CD4-positive, alpha-beta T cell treated with Interleukin-17A for 4 hours (primary cell): ENCODE measurements at places on chromosomes 7 and 10.

DNA sequence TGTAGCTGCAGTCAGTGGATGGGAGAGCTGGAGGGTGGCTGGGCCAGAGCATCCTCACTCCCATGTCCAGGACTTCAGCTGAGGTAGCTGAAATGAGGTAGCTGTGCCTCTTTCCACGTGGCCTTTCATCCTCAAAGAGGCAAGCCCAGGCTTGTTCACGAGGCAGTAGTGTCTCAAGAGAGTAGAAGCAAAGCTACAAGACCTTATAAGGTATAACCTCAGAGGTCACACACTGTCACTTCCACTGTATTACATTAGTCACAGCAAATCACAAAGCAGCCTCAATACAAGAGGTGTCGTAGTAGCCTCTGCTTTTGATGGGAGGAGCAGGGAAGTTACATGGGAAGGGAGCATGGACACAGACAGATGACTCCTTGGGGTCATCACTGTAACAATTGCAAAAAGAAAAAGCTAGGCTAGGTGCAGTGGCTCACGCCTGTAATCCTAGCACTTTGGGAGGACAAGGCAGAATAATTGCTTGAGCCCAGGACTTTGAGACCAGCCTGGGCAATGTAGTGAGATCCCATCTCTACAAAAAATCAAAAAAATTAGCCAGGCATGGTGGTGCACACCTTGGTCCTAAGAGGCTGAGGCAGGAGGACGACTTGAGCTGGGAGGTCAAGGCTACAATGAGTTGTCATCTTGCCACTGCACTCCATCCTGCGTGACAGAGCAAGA lies 97.5 kb downstream of the SKIDA1 start:
- no peak for DNase-seq

- DNase-seq, result no peak
Observed at GRCh38 chr7:22597844-22598243, 97.9 kb upstream of the STEAP1B start.

GRCh38 chr10:103626178-103626577 lies 132.7 kb downstream of the NEURL1 start:
- DNase-seq, result no peak

DNA sequence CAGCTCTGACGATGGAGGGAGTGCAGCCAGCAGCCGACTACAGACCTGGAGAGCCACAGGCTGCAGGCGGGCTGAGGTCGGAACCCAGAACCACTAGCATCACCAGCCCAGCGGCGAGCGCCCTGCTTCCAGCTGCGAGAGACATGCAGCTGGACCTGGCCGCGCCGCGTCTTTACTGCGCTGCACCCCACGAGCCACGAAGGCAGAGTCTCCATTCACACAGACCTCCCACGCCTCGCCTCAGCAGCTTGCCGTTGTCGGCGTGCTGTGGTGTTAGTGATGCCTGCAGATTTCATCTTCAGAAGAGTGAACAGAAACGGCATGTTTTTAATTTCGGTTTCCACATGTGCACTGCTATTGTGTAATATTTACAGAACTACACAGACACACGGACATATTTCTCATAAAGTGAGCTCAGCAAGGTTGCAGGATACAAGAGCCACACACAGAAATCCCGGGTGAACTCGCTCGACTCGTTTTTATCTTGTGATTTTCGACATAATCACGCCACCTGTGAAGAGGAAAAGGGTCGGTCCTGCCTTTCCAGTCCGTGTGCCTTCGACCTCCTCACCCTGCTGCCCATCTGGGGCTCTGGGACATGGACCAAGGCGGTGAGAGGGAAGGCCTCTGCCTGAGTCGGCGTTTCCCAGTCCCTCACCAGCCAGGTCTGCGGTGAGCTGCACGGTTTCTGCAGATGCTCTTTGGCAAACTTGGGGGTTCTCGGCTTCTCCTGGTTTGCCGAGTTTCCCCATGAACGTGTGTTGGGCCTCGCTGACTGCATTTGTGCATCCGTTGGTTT lies 252.2 kb downstream of the ELFN1 start:
- peak; percentile 53 for DNase-seq

GRCh38 chr10:80598951-80599350 lies 61.2 kb downstream of the SH2D4B start:
- DNase-seq, result no peak

DNA sequence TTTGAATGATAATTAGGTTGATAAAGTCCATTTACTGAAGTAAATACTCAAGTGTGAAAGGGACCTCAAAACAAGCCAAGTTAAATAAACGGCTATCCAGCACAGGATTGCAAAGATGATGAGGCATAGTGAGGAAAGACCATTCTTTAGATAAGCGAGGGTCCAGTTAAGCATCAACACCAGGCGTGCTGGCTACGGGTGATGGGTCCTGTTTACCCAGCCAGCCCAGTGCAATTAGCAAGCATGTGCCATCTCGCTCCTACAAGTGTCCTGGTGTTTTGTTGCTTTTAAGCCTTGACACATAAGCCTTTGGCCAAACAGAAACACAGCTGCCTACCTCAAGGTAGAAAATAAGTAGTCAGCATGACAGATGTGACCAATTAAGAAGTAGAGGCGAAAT lies 7.1 kb downstream of the NEBL start:
- DNase-seq, result no peak

DNA sequence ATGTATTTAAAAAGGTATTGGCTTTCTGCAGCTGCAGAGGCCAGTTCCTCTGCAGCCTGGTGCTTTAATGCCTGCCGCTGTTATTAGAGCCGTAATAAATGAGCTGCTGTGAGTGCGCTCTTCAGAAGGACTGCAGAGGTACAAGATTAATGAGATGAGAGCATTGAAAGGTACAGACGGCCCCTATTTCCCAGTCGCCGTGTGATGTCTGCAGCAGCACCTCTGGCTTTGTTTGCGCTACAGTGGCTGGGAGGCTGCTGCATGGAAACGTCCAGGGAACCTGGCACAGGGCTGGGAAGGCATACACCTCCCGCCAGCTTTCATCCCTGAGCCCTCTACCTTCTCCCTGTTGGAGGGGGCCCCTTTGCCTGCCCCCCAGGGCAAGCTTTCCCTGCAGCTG lies 383.8 kb upstream of the ZMIZ1 start:
- DNase-seq, result no peak

- DNase-seq, result no peak
Observed at GRCh38 chr7:46524350-46524749, 603.3 kb upstream of the IGFBP3 start.

- no peak for DNase-seq
Observed at GRCh38 chr7:50151001-50151400, 58.0 kb upstream of the ZPBP start.

GRCh38 chr7:46150721-46151120 lies 229.6 kb upstream of the IGFBP3 start:
- DNase-seq, result no peak

DNA sequence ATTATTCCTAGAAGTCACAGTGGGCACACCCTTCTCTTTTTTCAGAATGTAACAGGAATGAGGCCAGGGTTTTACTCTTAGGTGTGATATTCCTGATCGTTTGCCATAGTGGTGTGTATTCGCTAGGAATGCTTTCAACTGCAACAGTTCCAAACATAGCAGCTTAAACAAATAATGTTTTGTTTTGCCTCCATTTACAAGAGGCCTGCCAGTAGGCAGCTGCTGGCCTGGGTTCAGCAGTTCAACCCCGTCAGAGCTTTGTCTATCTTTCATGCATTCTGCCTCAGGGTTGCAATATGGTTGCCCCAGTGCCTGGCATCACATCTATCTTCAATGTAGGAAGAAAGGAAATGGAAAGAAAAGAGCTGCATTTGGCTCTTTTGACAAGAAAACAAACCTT lies 21.7 kb upstream of the RET start:
- no peak for DNase-seq

DNA sequence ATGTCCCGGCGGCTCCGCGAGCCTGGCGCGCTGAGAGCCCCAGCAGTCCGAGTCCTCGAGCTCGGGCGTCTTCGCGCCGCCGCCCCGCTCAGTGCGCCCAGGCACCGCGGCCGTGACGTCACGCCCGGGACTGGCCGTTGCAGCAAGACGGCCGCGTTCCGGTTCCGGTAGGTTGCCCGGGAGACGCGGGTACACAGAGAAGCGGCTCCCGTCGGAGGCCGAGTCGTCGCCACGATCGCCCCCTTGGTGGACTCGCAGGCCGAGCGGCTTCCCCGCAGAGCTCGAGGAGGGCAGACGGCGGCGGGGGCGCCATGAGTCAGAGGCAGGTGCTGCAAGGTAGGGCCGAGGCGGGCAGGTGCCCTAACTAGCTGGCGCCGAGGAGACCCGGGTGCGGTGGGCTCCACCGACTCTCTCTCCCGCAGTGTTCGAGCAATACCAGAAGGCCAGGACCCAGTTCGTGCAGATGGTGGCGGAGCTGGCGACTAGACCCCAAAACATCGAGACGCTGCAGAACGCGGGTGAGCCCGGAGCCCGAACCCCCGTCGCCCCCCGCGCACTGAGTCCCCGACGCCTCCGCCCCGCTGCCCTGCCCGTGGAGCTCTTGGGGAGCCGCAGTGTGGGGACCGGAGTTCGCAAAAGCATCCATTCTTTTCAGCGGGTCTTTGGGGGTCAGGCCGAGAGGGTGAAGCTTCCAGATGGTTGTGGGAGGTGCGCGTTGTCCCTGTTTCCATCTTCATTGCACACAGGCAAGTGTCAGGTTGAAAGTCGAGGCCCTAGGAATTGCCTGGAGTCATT lies at the start of gene SPAG6:
Gene SPAG6, plus strand, starts transcription at position 196 of the 795 bp plus-strand sequence. Its CDS starts 116 bp downstream, at position 312.
- peak; percentile 42 for DNase-seq

GRCh38 chr7:19118636-19119371 lies 1.4 kb upstream of the TWIST1 start:
- DNase-seq, result no peak

DNA sequence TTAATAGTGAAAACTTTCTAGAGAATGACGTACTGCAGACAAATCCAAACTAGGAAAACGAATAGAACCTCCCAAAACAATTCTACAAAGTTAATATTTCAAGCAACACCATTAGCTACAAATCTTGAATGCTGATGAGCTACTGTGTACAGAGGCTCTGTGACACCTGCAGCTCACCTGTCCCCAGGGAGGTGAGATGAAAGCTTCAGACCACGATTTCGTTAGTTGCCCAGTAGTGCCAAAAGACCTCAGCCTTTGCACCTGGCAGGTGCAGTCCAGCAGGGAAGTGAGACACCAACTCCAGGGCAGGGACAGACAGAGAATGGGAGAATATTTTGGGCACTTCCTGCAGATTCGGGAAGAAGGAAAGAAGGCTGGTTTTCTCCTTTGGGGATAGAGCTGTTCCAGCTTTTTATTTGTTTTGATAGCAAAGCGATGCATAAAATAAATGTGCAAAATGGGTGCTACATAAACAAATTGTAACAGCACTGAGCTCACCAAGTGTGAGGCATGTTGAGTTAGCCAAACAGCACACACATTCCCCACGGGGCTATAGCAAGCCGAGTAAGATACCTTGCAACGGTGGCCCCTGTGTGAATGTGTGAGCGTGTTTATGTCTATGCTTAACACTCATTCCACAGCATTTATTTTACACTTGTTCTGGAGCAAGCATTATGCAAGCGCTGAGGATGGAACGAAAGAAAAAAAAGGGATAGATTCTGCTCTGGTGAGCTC lies 1024.8 kb upstream of the AUTS2 start:
- no peak for DNase-seq

GRCh38 chr7:113084496-113085172 lies 2.0 kb downstream of the GPR85 start:
- DNase-seq, result no peak

GRCh38 chr7:134826105-134826504 lies 46.7 kb downstream of the CALD1 start:
- DNase-seq, result no peak

GRCh38 chr7:156474241-156474743 lies 166.3 kb upstream of the RNF32 start:
- DNase-seq, result no peak
